Keratinocyte (primary cell): ENCODE measurements at places on chromosomes 1 and 21.

DNA sequence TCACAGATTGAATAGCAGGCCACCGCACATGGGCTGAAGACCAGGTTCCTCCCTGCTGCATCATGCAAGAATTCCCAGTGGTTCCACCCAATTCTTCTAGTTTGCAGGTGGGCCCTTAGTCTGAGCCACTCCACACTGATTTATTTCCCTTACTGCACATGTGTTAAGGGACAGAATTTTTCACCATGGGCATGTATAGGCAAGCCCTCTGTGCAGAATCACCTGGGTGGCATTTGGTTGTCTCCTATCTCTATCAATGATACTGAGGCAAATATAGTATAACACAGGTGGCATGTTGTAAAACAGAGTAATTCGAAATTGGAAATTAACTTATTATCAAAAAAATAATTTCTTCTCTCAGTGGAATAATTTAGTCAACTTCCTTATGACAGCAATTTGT lies 1892.4 kb downstream of the NCAM2 start:
- DNase-seq = no peak

GRCh38 chr1:83698644-83699043 lies 300.3 kb downstream of the TTLL7 start:
- no peak for DNase-seq

DNA sequence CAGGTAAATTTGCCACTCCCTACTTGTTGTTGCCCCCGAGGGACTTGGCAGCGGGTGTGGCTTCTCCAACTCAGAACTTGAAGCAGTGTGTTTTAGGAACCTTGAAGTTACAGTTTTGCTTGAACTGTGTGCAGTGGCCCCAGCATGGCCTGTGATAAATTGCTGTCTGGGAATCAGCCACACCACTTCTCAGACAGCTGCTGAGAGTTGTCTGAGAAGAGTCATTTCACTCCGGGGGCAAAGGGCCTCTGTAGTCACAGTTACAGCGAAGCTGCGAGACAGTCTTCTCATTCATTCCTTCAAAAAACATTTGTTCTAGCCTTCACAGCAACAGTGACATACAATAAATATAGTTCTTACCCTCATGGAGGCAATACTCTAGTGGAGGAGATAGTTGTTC lies 70.3 kb downstream of the PROX1 start:
- DNase-seq = no peak

- DNase-seq = no peak
Measured at GRCh38 chr21:33566514-33566913, 22.0 kb downstream of the DONSON start.

DNA sequence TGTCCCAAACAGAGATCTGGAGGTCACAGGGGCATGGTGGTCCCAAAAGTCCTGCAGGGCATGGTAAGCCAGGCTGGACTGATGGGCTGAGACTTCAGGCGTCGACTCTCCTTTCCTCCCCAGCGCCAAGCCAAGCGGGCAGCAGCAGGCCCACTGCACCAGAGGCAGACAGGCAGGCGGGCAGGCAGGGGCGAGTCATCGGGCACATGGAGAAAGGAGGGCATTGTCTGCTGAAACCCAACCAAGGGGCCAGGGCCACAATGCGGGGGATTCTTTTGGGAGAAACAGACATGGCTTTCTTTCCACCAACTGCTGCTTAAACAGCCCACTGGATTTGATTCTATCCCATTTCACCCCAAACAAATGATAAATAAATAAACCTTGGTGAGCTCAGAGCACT lies 46.2 kb downstream of the TRABD2B start:
- no peak for DNase-seq

DNA sequence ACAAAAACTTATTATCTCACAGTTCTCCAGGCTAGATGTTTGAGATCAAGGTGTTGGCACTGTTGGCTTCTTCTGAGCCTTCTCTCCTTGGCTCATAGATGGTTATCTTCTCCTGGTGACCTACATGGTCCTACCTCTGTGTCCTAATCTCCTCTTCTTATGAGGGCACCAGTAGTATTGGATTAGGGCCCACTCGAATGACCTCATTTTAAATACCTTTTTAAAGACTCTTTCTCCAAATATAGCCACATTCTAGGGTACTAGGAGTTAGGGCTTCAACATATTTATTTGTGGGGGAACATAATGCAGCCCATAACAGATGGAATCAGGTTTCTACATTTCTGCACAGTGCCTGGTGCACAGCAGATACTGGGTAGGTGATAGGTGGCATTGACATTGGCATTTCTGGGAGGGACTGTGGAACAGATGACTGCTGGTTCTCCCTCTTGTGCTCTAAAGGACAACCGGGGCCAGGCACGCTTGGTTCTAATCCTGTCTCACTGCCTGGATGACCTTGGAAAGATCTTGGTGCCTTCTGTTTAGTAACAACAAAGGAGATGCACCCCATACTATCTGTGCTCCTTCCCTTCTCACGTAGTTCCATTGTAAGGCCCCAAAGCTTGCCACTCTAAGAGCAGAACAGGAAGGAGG lies 140.3 kb downstream of the PLPP3 start:
- no peak for DNase-seq

DNA sequence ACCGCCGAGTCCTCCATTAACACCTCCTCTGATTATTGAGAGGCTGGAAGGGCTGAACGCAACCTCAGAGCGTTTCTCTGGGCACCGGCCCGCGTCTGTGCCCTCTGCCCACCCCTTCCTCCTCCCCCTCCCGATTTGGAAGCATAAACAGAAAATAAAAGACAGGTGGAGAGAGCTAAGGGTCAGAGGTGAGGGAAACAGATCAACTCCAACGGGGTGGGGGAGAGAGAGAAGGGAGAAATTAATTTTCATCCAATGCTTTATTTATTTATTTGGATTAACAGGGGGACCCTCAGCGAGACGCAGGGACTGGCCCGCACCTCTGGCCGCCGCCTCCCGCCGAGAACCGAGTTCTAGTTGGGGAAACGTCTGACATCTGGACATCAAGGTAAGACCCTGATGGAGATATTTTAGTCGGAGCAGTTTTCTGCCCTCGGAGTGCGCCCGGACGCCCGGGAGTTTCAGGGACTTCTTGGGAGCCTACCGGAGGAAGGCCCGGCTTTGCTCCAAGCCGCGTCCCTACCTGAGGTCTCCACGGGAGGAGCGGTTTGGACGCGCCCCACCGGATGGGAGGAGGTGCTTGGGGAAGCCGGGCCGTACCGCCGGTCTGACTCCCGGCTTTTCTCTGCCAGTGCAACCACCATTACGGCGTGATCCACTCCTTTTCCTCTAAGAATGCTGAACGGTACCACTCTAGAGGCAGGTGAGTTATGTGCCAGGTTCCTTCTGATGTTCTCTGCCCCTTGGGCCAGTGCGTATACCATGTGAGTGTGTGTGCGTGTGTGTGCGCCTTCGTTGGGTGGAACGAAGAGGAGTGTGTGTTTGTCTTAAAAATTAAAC lies 5.1 kb upstream of the LHX9 start:
- DNase-seq = no peak

GRCh38 chr1:97082160-97082848 lies 360.7 kb downstream of the PTBP2 start:
- DNase-seq = no peak

DNA sequence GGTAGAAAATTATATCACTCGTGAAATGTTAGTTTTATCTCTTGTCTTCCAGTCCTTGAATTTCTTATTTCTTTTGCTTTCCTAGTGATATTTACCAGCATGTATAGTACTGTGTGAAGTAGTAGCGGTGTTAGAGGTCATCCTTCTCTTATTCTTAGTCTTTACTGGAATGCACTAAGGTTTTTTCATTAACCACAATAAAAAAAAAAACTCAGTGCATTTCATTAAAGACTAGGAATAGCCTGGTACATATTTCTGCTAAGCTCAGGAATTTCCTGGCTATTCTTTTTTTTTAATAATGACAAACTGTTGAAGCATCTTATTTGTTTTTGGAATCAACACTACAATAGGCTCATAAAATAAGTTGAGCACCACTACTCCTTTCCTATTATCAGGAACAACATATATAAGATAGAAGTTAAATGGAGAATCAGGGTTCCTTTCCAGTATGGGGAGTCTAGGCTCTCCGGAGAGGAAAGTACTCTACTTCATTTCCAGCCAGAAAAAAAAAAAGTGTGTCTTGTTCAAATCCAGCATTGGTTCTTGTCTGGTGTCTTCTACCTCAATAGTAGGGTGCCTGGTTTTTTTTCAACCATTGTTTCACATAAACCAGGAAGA lies 60.0 kb downstream of the TNFSF18 start:
- DNase-seq = no peak

- no peak for DNase-seq
Measured at GRCh38 chr1:39144924-39145323, 59.6 kb upstream of the MACF1 start.

- no peak for DNase-seq
Measured at GRCh38 chr1:205495237-205495823, 9.1 kb upstream of the CDK18 start.

GRCh38 chr1:36023098-36023769 lies 60.7 kb upstream of the TEKT2 start:
- no peak for DNase-seq

- DNase-seq = no peak
Measured at GRCh38 chr1:217342105-217342504, 288.8 kb downstream of the GPATCH2 start.

DNA sequence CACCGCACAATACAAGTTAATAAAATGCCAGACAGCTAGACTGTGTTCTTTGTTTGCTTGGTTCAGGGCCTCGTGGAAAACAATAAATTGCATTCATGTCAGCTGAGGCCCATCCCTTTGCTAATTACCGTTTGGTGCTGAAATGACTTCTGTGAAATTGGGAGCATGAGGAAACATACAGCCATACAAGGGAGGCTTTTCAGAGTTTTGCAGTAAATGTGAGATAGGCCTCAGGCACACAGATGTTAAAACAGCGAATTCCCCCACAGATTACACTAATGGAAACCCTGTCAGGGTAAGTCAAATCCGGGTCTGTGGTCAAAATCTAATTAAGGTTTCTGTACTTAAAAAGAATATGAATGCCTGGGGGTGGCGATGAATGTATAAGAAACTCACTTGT lies 173.5 kb upstream of the LMO4 start:
- DNase-seq = no peak
